Upper lobe of left lung (tissue), 6 donors: ENCODE measurements at places on chromosomes 6 and 20. TPM values are rescaled to one million over a fixed set of nuclear protein-coding genes. Genes with fewer than 3 reads are reported as not detected.

DNA sequence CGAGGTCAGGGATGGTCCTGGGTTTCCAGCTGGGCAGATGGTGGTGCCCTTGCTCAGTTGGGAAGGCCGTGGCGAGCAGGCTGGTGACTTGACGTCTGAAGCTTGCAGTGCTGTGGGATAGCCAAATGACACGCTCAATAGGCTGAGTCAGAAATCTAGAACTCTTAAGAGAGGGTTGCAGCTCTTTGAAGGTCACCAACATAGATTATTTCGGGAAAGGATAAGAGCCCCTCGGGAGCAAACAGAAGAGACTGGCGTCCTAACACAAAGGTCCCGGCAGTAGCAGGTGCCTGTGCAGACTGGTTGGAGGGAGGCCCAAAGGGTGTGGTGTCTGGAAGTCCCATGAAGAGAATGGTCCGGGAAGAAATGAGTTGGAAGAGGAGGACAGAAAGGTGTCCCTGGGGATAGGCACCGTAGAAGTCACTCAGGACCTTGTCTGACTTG lies 18.4 kb downstream of the PKIG start:
- DNase-seq, result no peak

DNA sequence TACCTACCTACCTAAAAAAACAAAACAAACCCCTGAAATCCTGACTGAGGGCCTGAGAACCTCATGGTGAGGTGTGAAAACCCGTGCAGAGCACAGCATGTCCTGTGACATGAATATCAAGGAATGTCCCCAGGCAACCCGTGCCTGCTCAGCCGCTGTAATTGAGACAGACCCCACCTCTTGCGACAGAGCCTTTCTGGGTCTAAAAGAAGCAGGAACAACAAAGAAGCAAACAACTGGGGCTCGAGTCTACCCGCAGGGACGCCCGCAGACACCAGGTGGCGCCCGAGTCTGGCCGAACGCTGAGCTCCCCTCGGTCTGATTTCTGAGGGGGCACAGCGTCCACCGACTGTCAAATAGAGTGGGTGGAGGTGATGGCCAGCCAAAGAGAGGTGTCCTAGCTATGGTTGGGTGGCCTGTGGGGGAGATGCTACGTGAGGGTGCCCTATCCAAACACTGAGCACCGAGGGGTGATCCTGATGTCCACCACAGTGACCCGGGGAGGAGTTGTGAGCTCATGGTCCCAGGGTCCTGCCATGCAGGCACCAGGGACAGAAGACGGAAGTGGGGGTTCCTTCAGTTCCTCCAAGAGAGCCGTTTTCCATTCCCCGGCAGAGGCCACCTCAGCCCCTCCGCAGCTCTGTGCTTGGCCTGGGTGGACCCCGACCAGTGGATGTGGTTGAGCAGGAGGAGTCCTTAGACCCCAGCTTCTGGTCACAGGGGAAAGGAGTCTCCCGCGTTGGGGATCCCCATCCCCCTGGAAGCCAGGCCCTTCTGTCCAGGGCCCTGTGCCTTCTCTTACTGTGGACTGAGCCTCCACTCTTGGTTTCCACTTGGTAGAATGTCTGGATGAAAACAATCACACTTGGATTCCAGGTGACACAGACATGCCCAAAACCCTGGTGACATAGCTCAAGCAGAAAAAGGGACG lies 268.2 kb downstream of the CDC5L start:
- peak; percentile 84 for DNase-seq

DNA sequence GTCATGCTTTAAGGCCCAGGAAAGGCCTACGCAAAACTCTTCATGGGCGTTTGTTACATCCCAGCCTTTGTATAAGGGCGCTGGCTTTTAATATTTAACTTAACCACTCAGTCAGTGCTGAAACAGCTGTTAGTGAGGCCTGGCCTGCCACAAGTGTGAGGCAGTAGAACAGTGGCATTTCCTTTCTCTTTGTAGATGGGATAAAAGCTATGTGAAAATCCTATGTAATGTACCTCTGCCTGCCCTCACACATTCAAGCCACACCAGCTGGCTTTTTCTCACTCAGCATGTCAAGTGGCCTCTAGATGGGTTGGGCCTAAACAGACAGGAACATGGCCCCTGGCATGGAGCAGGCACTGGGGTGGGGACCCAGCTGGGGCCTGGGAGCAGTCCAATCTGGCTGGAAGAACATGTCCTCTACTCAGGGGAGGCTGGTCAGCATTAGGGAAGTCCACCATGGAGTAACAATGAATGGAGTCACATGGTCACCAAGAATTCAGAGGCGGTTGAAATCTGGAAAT lies 20.7 kb downstream of the CGA start:
- DNase-seq, result peak; percentile 24

DNA sequence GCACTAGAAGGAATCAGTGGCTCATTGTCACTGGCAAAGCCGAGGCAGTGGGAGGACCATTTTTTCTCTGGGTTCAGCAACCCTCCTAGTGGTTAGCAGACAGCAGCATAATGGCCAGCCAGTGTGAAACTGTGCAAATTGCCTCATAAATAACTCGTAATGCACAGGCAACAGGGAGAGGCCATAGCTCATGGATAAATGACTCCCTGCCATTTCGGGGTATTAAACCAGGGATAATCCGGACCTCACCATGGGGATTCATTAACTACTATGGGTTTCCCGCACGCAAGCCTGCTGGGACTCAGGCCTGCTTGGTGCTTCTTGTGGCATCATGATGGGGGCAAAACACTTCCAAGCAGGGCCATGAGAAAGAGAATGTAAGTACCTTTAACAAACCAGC lies 158.2 kb upstream of the CHD6 start:
- DNase-seq, result no peak

GRCh38 chr20:19137641-19138040 lies 74.8 kb upstream of the SLC24A3 start:
- no peak for DNase-seq

RBBP8NL gene
- total RNA-seq, result 0.51 TPM

RBCK1 gene
- total RNA-seq, result 63.4 TPM

CTAGE9 gene
- not detected for total RNA-seq

DNA sequence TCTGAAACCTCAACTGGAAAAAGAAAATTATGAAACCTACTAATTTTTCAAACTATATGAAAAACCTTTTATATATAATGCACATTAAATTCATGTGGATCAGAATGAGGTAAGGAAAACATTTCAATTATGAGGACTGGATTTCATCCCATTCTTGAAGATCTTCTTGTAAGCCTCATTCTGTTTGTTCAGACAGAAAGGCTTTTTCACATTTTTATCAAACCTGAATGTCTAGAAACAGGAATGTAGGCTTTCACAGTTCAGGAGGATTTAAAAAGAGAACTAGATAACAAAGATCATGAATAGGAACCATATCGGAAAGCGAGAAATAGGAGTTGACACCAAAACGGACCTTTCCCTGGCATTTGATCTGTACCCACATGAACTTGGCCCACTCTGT lies 192.5 kb upstream of the KCNK16 start:
- no peak for DNase-seq

GRCh38 chr6:170024940-170025339 lies 265.9 kb downstream of the DLL1 start:
- peak; percentile 21 for DNase-seq

TCP11 gene
- not detected for total RNA-seq
